Stimulated activated CD4-positive, alpha-beta T cell treated with anti-CD3 and anti-CD28 coated beads, Interleukin-1b, Interleukin-23, amount 100 ng/mL, for 24 hours (primary cell): ENCODE measurements at places on chromosomes 7 and 10.

GRCh38 chr7:30027065-30027456 is 559 bp upstream of the FKBP14 start:
- no peak for DNase-seq

- no peak for DNase-seq
These were observed 2.6 kb upstream of the CAV1 start for GRCh38 chr7:116522247-116522646.

GRCh38 chr10:102234888-102235597 is 6.3 kb downstream of the PITX3 start:
- DNase-seq, result no peak

DNA sequence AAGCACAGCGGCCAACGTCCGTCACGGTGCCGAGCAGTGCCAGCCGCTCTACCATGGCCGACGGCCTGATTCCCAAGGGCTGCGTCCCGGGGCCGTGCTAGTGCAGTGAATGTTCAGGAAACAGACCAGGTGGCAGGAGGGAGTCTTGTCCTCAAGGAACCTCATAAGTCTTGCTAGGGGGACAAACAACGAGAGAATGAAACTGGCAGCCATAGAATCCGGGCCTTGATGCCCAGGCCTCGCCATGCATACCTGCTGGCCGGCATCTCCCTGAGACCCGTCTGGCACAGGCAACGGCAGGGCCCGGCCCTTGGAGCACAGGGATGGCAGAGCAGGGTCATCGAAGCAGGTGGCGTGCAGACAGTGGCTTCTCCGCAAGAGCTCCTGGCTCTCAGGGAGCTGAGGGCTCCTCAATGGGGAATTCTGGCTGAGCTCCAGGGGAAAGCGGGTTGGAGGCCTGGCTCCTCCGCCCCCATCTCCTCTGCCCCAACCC is 58.8 kb downstream of the DIP2C start:
- no peak for DNase-seq

DNA sequence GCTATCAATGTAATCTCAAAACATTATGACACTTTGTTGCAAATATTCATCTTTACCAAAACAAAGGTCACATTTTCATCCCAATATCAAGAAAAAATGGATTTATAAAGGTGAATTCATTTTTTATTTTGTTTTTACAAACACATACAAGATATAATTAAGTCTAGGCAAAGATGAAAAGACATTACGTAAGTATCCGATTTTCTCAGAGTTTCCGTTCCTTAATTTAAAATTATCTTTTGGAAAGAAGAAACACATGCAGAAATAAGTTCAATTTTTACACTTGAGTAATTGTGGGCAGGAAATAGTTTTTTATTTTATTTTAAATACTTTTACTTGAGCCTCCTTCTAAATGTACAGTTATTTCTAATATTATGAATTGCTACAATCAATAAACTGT is 24.6 kb downstream of the RTKN2 start:
- no peak for DNase-seq

- no peak for DNase-seq
These were observed 360.0 kb upstream of the IGFBP3 start for GRCh38 chr7:46281071-46281470.

GRCh38 chr7:89094269-89094668 is 298.7 kb upstream of the TEX47 start:
- DNase-seq, result no peak

- no peak for DNase-seq
These were observed 113.6 kb upstream of the RET start for GRCh38 chr10:42963312-42963711.

DNA sequence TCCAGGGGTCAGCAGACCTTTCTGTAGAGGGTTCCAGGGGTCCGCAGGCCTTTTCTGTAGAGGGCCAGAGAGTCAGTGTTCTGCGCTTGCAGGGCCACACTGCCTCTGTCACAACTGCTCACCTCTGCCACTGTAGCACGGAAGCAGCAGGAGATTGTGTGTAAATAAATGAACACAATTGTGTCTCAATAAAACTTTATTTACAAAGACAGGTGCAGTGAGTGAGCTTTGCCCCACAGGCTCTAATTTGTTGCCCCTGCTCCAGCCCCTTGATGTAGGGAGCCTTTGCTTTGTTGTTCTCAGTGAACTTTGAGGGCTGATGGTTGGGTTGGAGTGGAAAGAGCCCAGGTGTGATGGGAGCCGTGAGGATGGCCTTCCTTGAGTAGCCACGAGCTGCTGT is 67.8 kb downstream of the MGMT start:
- no peak for DNase-seq

DNA sequence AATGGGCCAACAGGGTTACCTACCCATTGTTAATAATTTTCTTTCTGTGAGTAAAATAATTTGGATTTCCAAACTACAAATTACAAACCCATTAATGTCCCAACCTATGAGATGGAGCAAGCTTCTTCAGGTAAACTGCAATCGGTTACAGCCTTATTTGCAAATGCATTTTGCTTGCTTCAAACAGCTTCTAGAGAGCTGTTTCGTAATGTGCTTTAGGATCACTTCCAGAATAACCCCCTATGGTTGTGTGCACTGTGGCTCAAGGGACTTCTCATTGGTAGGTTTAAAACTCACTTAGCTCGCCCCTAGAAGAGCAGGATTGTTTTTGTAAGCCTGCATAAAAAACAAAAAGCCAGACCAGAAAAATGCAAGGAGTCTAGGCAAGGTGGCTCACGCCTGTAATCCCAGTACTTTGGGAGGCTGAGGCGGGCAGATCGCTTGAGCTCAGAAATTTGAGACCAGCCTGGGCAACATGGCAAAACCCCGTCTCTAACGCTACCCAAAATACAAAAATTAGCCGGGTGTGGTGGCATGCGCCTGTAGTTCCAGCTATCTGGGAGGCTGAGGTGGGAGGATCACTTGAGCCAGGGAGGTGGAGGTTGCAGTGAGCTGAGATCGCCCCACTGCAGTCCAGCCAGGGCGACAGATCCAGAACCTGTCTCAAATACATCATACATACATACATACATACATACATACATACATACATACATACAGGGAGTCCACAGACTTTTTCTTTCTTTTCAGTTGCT is 3.3 kb upstream of the MAP3K8 start:
- no peak for DNase-seq

GRCh38 chr7:721619-722248 is 4.8 kb upstream of the DNAAF5 start:
- DNase-seq, result no peak

- DNase-seq, result no peak
These were observed 2.5 kb upstream of the TACR2 start for GRCh38 chr10:69419096-69419743.

- no peak for DNase-seq
These were observed 48.3 kb downstream of the ZMIZ1 start for GRCh38 chr10:79116801-79117723.

DNA sequence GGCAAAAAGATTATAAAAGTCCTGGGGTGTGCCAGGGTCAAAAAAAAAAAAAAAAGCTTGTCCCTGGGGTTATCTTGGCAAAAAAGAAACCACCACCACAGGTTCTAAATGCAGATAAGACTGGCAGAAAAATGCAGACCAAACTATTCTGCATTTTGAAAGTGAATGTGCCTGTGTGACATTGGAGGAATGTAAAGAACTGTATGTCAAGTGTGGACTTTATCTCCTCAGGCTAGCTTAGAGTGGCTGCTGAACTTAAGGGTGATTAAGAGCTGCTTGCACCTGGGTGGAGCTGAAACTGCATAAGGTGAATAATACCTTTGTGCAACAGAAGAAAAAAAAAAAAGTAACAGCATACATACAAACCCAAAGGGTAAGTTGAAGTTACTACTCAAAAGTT is 1.3 kb upstream of the NAPEPLD start:
- no peak for DNase-seq

GRCh38 chr7:99446096-99446495 is 7.4 kb downstream of the CPSF4 start:
- DNase-seq, result no peak

- DNase-seq, result no peak
These were observed 17.2 kb upstream of the PSMG3 start for GRCh38 chr7:1586827-1587705.

DNA sequence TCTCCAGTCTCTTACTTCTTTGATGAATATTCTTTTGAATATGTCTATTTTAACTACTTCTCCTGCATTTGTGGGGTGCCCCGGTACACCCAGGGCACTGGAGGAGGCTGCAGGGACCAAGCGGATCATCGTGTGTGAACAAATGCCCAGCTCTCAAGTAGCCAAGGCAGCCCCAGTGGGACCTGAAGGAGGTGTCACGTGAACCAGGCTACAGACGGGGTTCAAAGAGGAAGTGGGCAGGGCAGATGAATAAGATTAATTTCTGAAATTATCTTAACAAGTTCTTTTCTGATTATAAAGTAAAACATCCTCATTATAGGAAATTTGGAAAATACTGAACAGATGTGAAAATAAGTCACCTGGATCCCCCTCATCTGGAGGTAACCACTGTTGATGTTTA is 78.4 kb upstream of the DUSP5 start:
- DNase-seq, result no peak

- DNase-seq, result no peak
These were observed 18.4 kb upstream of the FRMD4A start for GRCh38 chr10:14349081-14349480.

GRCh38 chr10:4121502-4122380 is 336.7 kb upstream of the KLF6 start:
- no peak for DNase-seq

DNA sequence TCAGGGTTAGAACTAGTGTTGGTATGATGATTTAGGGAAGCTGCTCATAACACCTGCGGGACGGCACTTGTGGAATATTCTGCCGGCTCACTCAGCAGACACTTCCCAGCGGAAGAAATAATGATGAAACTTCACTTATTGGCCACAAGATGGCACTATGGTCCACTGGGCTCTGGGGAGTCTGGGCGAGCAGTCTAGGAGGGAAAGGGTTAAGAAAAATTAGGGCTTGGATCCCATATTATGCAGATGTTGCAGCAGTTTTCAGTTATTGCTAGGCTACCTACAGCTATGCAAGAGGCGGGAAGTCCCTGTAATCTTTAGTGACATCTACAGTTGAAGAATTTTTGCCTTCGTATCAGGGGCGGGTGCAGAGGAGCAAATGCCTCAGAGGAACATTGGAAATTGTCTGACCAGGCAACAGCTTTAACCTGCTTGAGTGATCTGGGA is 238.7 kb upstream of the PRSS58 start:
- no peak for DNase-seq

GRCh38 chr7:107993891-107994291 is 9.1 kb downstream of the LAMB1 start:
- no peak for DNase-seq

GRCh38 chr10:44154956-44155355 is 229.9 kb downstream of the CXCL12 start:
- DNase-seq, result no peak

DNA sequence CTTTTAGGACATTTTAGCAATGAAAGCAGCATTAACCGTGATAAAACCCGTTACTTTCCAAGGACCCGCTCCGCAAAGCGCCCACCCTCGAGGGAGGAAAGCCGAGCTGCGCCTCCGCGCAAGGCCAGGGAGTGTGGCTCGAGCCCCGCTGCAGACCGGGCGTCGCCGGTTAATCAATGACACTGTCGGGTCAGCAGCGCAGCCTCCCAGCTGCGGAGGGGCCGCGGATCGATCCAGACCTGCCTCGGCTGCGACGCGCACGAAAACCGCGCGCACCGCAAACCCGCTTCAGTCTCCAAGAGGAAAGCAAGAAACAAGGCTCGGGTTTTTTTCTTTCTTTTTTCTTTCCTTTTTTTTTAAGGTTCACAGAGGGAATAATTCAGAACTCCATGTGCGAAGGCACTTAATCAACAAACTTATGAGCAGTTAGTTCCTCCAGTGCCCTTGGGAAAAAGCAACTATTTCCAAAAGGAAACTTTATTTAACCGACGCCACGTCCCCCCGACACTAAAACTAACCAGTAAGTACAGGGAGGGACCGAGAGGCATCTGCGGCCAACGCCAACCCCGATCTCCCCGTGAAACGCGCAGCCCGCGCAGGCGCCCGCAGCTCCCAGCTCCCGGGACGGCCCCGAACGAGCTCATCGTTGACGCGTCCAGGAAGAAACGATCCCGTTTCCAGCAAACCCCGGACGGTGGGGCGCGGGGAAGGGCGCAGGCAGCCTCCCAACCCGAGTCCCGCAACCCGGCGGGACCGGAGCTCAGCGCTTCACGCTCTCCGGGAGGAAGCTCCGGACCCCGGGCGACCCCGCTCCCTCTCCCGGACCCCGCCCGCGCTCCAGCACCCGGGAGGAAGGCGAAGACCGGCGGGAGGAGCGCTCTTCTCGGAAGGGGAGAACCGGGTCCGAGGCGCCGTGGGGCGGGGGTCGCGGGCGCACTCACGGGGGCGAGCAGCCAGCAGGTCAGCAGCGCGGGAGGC is 598 bp downstream of the VIPR2 start:
- no peak for DNase-seq

DNA sequence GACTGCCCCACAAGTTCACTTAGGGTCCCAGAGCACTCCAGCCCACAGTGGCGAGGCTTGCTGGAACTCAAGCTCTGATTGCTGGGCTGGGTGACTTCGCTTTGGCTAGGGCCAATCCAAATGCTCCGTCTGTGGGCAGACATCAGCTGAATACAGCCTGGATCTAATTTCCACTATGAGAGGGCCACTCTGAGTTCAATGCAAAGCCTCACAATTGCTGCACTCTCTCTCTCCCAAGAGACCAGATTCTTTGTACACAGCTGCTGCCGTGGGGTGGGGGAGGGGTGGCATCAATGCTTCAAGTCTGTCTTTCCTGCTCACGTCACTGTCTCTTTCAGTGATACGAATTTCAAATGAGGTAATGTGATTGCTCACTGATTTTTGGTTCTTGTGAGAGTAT is 47.3 kb upstream of the BPGM start:
- DNase-seq, result no peak

- no peak for DNase-seq
These were observed 3.3 kb upstream of the PCBD1 start for GRCh38 chr10:70891627-70892026.

DNA sequence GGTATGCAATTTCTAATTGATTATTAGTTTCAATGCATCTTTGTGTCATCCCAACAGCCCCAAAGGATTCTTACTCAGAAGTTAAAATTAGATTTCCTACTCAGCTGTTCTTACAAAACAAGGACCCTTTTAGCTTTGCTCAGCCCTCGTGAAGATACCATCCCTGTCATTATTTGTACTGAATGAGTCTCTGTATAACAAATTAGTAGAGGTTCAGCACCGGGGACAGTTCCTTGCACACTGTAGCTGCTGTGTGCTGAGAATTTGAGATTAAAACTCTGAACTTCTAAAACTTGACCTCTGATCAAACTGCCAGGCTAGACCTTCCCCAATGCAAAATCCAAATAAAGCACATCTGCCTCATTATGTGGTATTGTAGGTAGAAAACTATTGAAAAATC is 299.1 kb downstream of the LHFPL3 start:
- no peak for DNase-seq

- no peak for DNase-seq
These were observed 64.4 kb downstream of the SUGCT start for GRCh38 chr7:40199076-40199802.

GRCh38 chr7:135964791-135965190 is 12.4 kb downstream of the MTPN start:
- DNase-seq, result no peak
